ENCODE measurements at places on chromosomes 2 and 18.

- peak; percentile 66 for DNase-seq
Measured at GRCh38 chr2:236569573-236569973, at the start of gene ACKR3. Gene ACKR3, plus strand, starts transcription at chr2:236569825. Its CDS starts 10,641 bp downstream, at chr2:236580466.

GRCh38 chr2:45120546-45120945 lies 111.3 kb upstream of the SIX2 start:
- no peak for DNase-seq

DNA sequence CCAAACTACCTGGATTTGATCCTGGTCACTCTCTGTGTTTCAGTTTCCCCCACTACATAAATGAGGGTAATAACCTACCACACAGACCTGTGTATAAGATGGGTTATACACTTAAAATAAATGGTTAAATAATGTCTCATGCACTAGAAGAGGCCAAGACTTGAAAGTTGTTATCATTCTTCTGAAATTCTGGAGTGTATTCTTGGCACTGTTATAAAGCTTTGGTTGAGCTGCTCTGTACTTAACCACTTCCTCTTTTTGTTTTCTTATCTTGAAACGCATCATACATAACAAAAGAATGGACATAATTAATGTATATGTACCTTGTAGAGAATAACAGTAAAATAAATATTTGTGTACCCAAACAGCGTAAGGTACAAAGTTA lies 281.0 kb downstream of the AFF3 start:
- no peak for DNase-seq

DNA sequence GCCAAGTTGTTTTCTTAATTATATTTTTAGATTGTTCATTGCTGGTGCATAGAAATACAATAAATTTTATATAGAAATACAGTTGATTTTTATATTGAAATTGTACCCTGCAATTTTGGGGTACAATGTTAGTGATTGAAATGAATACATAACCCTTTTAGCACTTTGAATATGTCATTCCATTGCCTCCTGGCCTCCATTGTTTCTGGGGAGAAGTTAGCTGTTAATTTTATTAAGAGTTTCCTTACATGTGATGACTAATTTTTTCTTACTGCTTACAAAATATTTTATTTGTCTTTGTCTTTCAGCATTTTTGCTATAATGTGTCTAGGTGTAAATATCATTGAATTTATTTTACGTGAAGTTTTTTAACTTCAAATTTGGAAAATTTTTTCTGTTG lies 176.5 kb upstream of the DCC start:
- DNase-seq, result no peak

DNA sequence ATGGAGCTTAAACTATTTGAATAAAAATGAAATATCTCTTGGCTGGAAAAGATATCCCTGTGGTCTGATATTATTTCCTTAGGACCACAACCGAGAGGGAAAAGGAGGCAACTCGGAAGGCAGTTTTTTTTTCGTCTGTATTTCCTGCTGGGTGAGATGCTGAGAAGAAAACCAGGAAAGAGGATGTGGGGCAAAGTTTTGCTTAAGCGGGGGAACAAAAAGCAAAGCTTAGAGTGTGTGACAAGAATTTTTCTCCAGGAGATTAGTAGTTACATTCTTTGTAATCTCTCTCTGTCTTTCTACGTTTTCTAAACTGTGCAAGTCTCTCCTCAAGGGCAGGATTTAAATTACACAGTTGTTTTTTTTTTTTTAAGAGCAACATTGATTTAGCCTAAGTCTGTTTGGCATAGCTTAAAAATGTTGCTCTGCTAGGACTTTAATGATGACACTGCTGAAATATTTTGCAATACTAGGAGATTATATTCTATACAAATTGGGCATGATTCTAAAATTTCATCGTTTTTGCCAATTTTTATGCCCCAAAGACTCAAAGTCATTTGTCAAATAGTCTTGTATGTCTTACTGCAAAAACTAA lies 258.5 kb downstream of the KCNS3 start:
- DNase-seq, result no peak

- no peak for DNase-seq
Measured at GRCh38 chr2:238921681-238922319, 73.9 kb downstream of the TWIST2 start.

DNA sequence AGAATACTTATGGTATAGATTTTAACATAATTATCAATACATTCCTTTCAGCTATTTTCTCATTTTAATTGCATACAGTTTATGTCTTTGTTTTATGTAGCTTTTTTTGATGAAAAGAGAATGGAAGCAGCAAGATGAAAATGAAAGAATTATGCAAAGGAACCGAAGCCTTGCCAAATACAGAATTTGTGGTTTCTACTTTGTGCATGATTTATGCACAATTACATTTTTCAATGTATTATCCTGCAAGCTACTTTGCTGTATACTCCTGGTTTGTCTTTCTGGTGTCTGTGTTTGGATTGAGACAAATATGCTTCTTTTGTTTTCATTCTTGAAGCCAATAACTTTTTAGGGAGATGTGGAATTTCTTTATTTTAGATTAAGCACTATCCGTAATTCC lies 1642.6 kb upstream of the CELF4 start:
- no peak for DNase-seq

DNA sequence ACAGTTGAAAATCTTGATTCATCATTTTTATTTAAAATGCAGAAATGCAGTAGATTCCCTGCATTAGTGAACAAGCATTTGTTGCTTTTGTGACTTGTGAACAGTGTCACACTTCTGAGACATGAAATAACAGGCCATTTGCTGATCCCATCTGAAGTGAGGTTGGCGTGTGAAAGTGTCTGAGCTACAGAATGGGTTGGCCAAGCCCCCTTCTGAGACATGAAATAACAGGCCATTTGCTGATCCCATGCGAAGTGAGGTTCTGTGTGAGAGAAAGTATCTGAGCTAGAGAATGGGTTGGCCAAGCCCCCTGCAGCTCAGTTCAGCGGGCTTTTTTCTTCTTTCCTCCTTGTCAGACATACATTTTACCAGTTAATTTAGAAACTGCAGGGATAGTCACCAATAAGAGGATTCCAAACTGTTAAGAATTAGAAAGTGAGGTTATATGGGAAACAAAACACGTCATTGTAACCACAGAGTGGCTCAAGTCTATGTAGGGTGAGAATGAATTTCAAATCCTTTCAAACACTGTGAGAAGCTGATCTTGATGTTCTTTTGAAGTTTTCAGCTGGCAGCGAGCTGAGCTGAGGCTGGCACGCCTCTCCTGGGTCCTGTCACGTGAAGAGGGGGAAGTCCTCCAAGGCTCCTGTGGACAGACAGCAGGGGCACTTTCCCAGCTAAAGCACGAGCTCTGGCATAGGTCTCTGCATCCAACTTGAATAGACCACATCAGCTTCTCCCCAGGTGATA lies 339.2 kb upstream of the SALL3 start:
- no peak for DNase-seq

GRCh38 chr2:117771969-117772630 lies 42.4 kb upstream of the DDX18 start:
- DNase-seq, result no peak

DNA sequence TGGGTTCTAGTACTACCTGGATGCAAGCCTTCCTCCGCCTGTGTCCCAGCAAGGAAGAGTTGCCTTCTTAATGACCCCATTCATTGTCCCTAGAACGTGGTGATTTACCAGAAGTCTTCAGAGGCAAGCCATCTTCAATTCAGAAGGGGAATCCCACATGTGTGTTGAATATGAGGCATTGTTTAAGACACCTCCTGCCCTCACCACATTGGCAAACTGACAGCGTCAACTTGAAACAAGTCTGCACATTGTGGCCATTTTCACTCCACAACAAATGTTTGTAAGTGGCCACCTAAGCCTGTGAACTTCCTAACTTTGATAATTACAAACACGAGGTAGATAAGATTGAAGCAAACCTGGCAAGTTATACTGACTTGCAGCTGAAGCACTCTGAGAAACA lies 83.7 kb downstream of the TCF7L1 start:
- DNase-seq, result no peak

DNA sequence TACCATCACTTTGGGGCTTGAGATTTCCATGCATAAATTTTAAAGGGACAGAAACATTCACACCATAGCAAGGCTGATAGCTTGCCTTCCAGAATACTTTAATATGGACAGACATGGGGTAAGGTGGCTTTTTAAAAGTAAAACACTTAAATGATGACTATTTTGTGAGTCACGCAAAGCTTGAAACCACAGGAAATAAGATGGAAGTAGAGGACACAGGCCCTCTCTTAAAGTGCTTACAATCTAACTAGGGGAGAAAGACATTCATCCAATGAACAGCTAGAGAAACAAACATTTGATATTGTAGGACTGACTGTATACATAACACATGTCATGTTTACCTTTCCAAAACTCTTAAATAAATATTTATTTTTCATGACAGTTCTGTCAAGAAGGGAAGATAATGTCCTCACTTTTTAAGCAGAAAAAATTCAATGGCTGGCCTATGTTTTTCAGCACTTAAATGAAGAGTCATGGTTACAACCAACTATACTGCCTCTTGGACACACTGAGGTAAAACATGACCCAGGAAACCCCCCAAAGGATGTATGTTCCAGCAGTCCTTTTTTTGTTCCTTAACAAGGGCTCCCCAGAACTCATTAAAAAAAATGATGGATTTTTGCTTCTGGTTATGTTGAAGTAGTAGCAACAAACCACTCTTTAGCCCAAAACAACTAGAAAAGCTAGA lies 120.0 kb upstream of the RBMS1 start:
- DNase-seq, result no peak

DNA sequence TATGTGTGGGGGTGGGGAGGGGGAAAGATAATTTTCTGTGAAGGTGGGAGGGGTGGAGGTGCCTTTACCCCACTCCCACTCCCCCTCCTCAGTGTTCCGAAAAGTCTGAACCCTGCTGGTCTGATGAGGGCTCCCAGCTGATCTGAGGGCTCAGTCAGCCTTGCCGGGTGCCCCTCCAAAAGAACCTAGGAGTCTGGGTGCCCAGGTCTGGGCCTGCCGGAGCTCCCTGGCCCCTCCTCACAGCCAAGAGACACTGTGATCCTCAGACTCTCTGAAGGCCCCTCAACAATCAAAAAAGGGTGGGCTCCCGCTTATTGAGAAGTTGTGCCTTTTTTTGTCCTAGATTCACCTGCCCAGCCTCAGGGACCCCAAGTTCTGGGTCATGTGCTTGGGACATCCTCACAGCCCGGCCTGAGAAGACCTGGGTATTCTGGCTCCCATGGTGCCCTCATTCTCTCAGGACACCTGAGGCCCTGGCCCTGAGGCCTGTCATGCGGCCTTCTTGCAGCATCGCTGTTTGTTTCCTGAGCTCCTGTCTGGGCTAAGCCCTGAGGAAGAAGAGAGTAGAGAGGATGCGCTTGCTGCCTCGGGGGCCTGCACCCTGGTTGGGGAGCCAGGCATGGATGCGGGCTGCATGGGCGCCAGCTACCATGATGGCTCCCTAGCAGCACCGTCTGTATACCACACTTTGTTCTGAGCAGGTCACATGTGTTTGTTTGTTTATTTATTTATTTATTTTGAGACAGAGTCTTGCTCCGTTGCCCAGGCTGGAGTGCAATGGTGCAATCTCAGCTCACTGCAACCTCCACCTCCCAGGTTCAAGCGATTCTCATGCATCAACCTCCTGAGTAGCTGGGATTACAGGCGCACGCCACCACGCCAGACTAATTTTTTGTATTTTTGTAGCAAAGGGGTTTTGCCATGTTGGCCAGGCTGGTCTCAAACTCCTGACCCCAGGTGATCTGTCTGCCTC lies 44.0 kb downstream of the SDC1 start:
- DNase-seq, result no peak

GRCh38 chr18:6741232-6741663 lies 11.7 kb downstream of the ARHGAP28 start:
- DNase-seq, result no peak

- no peak for DNase-seq
Measured at GRCh38 chr2:43537137-43537536, 58.7 kb downstream of the THADA start.

DNA sequence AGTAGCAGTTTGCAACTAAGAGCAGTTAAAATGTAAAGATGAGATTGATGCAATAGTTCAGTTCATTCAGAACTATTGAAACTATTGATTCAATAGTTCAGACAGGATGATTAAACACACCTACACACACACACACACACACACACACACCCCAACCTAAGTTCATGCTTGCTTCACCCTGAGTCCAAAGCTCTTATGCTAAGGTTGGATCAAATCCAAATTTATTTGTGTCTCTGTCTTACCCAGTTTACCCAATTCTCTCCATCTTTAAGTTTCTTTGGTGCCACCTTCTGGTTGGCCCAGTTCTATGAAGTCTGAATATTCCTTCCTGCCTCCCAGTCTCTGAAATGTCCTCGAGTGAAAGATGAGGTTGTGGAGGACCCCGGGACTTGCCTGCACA lies 5.1 kb downstream of the SERPINB8 start:
- no peak for DNase-seq

GRCh38 chr2:12321886-12322285 lies 394.9 kb upstream of the TRIB2 start:
- DNase-seq, result no peak

- no peak for DNase-seq
Measured at GRCh38 chr2:230052299-230052698, 16.4 kb downstream of the SLC16A14 start.

DNA sequence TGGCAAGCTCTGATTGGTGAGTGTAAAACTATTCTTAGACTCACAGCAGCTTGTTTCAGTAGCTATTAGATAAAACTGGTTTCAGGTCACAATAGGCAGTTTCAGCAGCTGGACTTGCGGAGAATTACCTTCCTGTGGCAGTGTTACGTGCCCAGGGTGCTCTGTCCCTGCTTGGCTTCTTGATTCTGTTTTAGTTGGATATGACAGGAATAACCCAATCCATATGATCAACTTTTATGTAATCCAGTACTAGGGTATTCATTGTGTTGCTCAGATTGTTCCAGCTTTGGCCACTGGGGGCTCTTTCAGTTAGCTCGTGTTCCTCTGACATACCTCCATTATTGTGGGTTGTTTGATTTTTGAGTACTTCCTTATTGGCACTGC lies 43.1 kb downstream of the INPP4A start:
- peak; percentile 56 for DNase-seq

- DNase-seq, result no peak
Measured at GRCh38 chr2:163775304-163775703, 39.5 kb upstream of the FIGN start.

GRCh38 chr2:12050396-12050795 lies 304.0 kb downstream of the LPIN1 start:
- no peak for DNase-seq

GRCh38 chr18:24704946-24705630 lies 244.7 kb downstream of the HRH4 start:
- DNase-seq, result no peak

DNA sequence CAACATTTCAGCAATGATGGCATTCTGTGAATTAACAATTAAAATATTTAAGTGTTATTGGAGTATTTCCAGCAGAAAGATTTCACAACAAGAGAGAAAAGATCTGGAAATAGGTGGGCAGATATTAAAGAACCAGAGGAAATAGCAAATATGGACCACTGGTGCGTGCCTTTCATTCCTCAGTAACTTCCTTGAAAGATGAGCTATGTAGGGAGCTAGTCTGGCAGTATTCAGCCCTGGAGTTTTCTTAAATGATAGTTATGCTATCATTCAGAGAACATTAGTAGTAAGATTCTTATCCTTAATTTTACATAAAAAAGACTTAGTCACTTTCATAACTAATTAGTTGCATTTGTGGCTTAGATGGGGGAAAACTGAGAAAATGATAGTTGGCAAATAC lies 41.5 kb downstream of the TANC1 start:
- no peak for DNase-seq

Measured in stimulated activated CD4-positive, alpha-beta T cell treated with anti-CD3 and anti-CD28 coated beads, Interleukin-2, amount 100 ng/mL, for 24 hours (primary cell).